Transverse colon (tissue), 4 donors: ENCODE measurements at places on chromosomes 11 and 22. TPM values are rescaled to one million over a fixed set of nuclear protein-coding genes. Genes with fewer than 3 reads are reported as not detected.

Gene CENPM
- 11.0 TPM for total RNA-seq

Gene PVALB
- total RNA-seq = not detected

Gene TSGA10IP
- total RNA-seq = not detected

Gene SAMM50
- 82.6 TPM for total RNA-seq

Gene SLC37A2
- 2.4 TPM for total RNA-seq

Gene OR5B21
- not detected for total RNA-seq

Gene PRSS23
- 220 TPM for total RNA-seq

Gene TECTA
- 1.1 TPM for total RNA-seq

Gene CRYBA4
- total RNA-seq = not detected

Gene INS
- not detected for total RNA-seq

Gene PRRG4
- total RNA-seq = 4.8 TPM

Gene PRMT3
- total RNA-seq = 6.7 TPM
